Central memory CD4-positive, alpha-beta T cell (primary cell): ENCODE measurements at places on chromosomes 5 and 9.

DNA sequence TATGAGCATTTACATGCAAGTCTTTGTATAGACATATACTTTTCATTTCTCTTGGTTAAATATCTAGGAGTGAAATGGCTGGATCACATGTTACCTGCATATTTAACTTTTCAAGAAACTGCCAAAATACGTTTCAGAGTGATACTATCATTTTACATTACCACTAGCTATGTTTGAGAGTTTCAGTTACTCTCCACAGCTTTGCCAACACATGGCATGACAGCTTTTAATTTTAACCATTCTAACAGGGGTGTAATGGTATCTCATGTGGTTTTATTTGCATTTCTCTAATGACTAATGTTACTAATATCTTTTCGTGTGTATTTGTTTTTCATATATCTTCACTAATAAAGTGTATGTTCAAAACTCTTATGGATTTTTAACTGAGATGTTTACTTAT lies 99.8 kb downstream of the DTWD2 start:
- DNase-seq, result no peak

DNA sequence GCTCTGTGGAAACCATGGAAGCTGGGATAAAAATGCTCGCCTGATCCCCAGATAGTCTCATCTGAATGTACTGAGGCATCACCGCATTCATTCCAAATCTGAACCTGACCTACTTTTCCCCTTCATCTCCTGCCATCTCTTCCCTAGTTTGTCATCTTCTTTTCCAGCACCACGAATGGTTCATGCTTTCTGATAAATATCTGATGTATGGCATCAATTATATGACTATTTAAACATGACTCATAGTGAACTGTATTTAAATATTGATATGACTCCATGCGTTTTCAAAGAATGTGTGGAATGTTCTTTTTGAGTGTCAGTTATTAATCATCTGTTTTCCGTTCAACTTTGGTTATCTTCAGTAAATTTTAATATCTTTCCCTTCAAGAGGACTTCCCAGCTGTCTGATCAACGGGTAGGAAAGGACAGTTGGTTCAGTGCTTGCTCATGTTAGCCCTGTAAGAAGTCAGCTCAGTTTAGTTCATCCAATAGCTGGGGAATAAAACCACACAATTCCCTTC lies 21.1 kb downstream of the BASP1 start:
- DNase-seq, result no peak

- DNase-seq, result no peak
These were observed 242.3 kb upstream of the NREP start for GRCh38 chr5:111999286-111999685.

- DNase-seq, result no peak
These were observed 651.4 kb upstream of the DMAC1 start for GRCh38 chr9:8450810-8451545.

GRCh38 chr5:116834796-116835515 lies 260.3 kb upstream of the SEMA6A start:
- no peak for DNase-seq

- DNase-seq, result no peak
These were observed 199.3 kb upstream of the CDH6 start for GRCh38 chr5:30994176-30994575.

DNA sequence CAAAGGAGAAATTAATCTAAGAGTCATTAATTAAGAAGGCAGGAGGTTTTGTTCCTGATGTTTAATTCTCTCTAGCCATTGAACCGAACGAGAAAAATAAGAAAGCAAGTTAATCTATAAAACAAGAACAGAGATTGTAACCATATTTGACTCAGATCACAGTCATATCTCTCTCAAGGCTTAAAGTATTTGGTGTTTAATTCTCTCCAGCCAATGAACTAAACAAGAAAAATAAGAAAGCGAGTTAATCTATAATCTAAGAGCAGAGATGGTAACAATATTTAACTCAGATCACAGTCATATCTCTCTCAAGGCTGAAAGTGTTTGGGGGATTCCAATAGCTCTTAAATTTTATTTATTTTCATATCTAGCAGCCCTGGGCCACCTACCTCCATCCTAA lies 74.4 kb upstream of the SHISAL2B start:
- DNase-seq, result no peak

- DNase-seq, result no peak
These were observed 31.8 kb downstream of the ABCA1 start for GRCh38 chr9:104896131-104896530.

- no peak for DNase-seq
These were observed 8.4 kb downstream of the C5orf47 start for GRCh38 chr5:173997331-173997730.

- DNase-seq, result no peak
These were observed 60.4 kb downstream of the RAB14 start for GRCh38 chr9:121141306-121141705.

- no peak for DNase-seq
These were observed 8.9 kb downstream of the RAB24 start for GRCh38 chr5:177294632-177295031.

GRCh38 chr9:121819428-121820231 lies 168.2 kb downstream of the DAB2IP start:
- DNase-seq, result no peak

- no peak for DNase-seq
These were observed 1299.8 kb upstream of the WWC1 start for GRCh38 chr5:166991601-166992000.

DNA sequence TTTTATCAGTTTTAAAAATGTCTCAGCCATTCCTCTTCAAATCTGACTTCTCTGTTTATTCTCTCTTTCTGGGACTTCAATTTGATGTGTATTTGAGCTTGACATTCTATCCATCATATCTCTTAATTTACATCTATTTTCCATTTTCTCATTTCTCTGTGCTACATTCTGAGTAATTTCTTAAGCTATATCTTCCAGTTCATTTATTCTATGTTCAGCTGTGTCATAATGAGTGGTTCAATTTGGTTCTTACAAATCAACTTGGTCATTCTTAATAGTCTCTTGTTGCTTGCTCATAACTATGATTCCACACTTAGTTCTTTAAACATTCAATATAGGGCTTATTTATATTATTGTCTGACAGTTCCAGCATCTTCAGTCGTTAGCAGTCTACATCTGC lies 16.9 kb downstream of the CKMT2 start:
- DNase-seq, result no peak

DNA sequence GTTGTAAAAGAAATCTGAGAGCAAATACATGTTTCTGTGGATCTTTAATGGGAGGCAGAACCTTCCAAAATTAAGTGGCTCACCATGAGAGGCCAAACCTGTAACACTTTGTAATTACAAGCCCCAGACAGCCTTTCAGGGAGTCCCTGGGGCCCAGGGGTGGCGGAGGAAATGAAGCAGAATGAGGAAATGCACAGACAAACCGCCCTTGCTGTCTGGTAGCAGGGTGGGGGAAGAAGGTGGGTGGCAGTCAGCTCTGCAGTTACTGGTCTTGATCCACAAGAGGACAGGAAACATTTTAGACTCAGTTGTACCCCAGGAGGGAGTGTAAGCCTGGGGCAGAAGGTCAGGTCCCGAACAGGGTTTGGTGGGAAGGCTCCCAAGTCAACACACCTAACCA lies 6.5 kb downstream of the ARL14EPL start:
- DNase-seq, result no peak

- DNase-seq, result no peak
These were observed 65.6 kb upstream of the ZNF622 start for GRCh38 chr5:16531063-16531648.

DNA sequence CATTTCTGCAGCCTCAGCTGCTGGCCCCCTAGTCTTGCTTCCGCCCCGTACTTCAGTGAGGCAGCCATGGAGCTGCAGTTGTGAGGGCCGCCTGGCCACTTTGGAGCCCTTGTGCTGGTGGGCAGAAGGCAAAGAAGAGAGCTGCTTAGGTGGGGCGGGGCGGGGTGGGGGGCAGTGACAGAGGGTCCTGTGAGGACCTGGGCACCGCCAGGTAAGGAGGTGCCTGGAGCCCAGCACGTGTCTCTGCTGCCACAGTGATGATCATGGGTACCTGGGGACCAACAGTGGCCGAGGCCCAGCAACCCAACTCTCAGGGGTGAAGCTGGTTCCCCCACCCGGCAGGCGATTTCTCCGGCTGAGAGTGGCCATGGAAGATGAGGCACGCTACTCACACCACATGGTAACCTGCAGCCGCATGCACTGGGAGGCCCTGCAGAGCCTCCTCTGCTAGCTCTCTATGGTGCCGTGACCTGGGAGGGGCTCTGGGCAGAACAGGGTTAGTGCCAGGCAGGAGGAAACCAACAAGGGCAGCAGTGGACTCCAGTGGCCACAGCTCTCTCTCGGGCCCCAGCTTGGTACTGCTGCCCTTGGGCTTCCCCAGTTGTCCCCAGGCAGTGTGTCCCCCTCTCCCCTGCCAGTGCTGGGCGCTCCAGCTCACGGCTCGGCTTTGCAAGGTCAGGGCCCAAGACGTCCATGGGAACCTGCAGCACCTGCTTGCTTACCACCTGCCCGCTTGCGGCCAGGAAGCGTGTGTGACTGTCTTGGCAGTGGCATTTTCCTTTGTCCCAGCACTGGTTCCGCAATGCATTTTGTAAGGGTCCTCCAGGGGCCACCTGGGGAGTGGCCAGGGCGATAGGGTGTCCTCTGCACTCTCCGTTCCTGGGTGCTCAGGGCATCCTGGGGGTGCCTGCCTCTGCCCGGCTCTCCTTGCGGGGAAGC lies 24.0 kb downstream of the NDUFS6 start:
- DNase-seq, result no peak

DNA sequence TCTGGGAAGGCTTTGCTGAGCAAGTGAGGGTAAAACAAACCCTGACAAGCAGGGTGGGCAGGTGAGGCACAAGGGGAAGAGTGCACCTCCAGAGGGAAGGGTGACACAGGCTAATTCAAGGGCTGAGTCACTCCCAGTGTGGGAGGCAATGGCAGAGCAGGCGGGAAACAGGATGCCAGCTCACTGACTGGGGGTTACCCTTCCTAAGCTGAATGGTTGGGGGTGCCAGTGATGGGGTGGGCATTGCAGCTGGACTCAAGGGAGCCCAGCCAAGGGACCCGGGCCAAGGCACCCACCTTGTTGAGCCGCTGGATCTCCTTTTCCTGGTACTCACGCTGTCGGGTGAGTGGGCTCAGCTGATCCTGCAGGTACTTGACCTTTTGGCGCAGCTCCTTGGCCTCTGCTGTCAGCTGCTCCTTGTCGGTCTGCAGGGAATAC lies 18.4 kb downstream of the GPX3 start:
- no peak for DNase-seq

- DNase-seq, result no peak
These were observed 175.1 kb downstream of the RORB start for GRCh38 chr9:74672237-74672636.

GRCh38 chr9:132698989-132699388 lies 28.7 kb downstream of the GTF3C4 start:
- DNase-seq, result no peak

- no peak for DNase-seq
These were observed 6.5 kb downstream of the DENND1A start for GRCh38 chr9:123923377-123923776.

DNA sequence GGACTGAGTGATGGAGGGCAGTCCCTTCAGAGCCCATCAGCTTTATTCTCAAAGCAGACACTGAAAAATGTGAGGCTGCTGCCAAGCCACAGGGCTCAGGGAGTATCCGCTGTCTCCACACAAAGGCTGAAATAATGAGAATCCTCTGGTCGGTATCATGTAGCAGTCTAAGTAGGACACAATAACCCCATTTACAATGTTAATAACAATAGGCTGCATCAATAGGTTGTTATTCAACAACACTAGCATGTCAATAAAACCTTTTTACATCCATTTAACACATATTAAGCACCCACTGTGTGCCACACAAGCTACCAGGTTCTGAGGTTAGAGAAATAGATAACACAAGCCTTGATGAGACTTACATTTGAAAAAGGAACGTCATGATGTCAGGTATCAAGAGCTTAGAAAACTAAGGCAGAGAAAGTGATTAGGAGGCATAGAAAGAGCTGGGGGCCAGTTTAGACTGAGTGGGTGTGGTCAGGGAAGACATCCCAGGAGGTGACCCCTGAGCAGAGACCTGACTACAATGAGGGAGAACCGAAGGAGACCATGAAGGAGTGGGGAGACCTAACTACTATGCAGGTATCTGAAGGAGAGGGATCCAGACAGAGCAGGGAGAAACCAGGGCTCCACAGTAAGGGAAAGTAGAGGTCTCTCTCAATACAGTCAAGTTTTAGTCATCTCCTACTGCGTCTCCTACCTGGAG lies 140.1 kb upstream of the GRIA1 start:
- no peak for DNase-seq

DNA sequence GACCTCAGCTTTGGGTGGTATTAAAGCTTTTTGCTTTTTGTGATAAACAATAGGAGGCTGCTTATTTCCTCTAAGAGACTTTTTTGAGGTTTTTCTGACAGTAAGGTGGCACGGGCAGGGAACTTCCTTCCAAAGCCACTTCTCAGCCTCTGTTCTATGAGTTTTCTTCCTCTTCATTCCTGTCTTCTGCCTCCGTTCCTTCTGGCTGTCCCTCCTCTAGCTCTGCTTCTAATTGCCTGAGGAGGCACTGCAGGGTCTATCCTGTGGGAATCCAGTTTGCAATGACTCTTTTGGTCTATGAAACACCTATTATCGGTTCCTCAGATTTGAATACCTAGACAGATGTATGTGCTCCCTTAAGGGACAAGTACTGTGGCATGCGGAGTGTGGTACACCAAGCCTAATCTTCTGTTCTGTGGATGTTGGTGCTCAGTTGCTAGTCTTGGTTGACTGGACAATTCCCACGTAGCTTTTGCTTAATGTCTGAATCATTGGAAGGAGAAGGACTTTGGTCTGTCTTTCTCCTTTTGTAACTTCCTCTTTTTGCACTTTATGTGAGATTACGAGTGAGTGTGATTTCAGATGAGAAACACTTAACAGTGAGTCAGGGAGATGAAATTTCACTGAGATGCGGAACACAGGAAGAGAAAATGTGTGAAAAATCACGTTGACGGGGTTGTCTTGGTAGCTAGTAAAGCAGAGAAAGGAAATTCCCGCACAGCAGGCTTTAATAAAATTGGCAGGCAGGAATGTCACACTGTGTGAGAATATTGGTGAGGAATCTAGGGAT lies 305.2 kb downstream of the EFNA5 start:
- no peak for DNase-seq

DNA sequence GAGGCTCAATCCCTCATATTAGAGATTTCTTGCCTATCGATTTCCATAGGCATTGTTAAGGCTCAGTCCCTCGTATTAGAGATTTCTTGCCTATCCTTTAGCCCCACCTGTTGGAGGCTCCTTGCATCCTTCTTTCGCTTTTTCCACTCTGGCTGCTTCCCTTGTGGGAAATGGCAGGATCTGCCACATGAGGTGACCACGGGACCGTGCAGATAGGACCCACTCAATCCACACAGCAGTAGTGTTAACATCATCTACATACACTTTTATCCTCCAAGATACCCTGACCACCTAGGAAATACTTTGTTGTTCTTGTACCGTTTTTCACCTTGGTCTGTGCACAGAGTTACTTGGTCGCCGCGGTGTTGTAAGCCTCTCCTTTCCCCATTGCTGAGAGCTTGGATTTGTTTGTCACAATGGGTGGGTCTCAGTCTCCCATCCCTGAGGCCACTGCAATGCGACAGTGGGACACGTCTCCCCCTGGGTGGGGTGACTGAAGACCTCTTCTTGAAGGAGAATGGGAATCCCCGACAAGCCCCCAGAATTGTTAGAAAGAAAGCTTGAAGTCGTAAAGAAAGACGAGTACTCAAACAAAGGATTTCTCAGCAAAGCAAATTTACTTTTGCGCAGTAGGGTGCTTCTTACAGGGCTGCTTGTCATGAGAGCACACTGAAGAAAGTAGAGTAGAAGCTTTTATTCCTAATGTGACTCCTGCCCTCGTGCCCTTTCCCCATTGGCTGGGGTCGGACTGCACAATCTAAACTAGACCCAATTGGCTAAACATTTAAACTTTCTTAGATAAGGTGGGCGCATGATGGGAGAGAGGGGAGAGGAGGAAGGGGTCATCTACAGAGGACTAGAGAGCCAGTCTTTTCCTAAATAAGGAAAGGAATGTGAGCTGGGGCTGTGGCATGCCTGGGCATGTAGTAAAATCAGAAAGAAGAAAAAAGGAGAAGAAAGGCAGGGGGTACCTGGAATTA lies 19.8 kb downstream of the IFT74 start:
- DNase-seq, result no peak
